Skin of body (tissue), 3 donors: ENCODE measurements at places on chromosomes 3 and 15.

GRCh38 chr3:128426128-128426921 lies 40.4 kb downstream of the DNAJB8 start:
- DNase-seq = no peak

DNA sequence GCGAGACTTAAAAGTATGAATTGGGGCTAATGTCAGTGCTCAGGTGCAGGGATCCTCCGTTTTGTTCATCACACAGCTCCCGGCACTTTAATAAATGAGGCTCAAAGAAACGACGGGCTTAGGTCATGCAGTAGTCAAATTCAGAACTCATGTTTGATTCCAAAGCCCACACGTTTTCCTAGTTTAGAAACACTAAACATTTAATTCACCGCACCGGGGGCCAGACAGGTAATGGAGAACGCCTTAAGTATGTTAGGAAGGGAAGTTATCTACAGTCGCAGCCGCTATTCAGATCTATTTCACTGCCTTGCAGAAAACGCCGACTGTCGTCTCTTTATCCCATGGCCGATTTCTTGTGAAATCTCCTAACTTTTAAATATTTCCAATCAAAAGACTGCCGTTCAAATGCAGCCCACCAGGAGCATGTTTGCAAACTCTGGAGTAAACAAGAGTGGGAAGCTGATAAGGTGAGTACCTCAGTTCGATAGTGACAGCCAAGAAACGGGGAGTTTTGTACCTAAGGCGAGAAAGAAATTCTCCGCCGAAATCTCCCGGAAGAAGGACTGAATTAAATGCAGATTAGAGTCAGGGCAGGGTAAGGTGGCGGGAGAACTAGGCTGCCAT lies 569 bp downstream of the HIGD2B start:
- DNase-seq = no peak

GRCh38 chr3:6223572-6223971 lies 637.3 kb upstream of the GRM7 start:
- DNase-seq = no peak

- DNase-seq = no peak
Measured at GRCh38 chr3:82410366-82410765, 648.9 kb upstream of the GBE1 start.

GRCh38 chr15:40543631-40544294 lies 21.1 kb downstream of the CCDC32 start:
- DNase-seq = no peak
